T-helper 17 cell (primary cell): ENCODE measurements at places on chromosomes 4 and X.
A peak's percentile ranks its signal among the peaks of the same experiment; 100 is the strongest.

DNA sequence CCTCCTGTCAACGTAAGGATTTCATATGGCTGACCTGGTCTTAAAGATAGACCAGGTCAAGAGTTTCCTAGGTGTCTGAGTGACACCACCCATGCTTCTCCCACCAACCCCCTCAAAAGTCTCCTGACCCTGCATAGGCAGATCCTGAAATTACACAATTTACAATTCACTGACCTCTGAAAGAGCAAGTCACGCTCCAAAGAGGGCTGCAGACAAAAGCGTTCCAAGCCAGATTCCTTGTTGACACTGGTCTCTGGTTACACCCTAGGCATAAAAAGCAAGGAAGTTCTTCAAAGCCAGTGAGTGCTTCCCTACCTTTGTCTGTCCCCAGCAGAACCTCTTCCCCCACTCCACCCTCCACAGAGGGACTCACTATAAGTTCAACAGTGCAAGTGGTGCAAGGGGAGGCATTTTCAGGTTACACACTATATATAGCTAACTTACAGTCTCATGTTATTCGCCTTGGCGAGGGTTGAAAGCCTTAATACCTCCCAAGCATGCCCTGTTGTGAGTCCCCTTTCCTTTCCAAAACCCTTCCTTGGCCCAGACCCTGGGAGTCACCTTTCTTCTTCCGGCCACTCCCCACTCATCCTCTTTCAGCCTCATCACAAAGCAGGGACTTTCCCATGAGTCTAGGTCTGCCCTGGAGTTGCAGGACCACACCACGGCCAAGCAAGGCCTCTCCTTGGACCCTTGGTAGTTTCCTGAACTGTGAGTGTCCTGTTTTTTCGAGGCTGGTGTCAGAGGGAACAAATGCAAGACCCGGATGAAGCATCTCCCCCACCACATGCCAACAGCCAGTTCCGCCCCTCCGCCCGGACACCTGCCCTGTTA lies 58.0 kb upstream of the KLF3 start:
- no peak for DNase-seq

GRCh38 chr4:181569553-181569952 lies 673.6 kb upstream of the TENM3 start:
- DNase-seq: no peak

DNA sequence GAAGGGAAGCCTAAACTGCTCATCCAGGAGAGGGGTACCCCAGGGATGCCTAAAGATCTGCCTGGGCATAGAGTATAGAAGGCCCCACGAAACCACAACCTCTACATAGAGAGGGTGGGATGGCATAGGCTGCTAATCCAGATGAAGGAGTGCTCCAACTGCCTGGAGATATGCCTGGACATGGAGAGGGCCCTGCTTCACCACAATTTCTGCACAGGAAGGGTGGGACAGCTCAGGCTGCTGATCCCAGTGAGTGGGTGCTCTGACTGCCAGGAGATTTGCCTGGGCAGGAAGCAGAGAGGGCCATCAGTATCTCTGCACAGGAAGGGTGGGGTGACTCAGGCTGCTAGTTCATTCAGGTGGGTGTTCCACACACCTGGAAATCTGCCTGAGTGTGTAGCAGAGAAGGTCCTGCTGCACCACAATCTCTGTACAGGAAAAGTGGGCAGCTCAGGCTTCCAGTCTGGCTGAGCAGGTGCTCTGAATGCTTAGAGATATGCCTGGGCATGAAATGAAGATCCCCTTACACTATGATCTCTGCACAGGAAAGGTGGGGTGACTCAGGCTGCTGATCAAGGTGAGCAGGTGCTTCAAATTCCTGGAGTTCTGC lies 61.1 kb downstream of the ZNF518B start:
- DNase-seq: no peak

- DNase-seq: no peak
Observed at GRCh38 chr4:105495667-105496066, 21.8 kb upstream of the PPA2 start.

GRCh38 chrX:20653070-20653469 lies 386.4 kb upstream of the RPS6KA3 start:
- DNase-seq: no peak

DNA sequence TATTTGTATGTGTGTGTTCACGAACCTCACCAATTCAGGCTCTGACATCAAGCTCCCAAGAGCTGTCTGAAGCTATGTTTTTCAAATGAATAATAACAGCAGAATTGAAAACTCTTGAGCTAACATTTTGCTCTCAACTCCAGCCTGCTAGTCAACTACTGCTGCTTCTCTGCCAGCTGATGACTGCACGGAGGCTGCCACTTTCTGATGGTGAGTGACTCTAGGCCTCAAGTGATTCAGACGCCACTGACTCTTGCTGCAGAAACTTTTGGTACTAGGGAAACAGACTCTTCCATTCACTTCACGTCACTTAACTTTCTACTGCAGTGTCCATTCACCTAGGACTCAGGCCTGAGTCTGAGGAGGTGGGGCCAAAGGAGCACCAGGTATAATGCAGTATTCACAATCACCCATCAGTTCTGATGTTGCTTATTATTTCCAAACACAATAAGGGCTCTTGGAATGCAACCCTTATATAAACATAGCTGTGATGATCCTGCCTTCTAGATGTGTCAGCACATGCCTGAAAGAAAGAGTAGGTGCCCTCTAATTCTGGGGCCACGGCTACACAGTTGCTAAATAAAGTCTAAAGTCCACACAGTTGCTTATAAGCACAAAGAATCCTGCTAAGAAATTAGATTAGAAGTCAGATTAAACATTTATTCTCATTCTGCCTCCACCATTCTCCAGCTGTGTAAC lies 16.0 kb downstream of the PRDM8 start:
- no peak for DNase-seq

DNA sequence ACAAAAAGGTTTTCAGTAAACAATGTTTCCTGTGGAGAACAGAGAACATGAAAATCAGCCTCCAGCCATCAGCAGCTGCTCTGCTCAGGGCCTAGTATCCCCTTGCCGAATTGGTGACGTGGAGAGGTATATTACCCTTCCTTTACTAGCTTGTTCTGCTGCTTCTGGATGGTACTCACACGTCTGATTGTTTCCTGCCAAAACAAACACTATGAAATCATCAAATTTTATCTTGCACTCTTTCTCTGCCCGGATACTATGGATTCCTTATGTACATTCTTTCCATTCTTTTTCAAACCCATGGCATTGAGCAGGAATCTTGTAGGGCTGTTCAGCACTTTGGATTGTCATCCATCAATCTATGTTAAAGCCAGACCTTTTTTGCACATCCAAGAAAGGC lies 18.8 kb upstream of the METAP1 start:
- DNase-seq: no peak

DNA sequence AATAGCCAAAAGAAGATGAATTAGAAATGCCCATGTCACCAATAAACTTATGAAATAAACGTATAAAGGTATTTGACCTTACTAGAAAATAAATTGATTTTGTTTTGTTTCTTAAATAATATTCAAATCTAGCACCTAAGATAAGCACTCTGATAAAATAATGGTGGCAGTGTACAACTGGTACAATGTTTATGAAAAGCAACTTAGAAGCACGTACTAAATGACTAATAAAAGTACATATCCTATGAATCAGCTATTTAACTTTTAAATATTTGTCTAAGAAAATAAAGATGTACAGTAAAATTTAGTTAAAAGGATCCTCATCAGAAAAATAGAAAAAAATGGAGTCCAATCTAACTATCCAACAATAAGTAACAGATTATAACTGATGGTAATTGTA lies 6.7 kb downstream of the MANBA start:
- DNase-seq: no peak

- DNase-seq: no peak
Observed at GRCh38 chr4:120816296-120816965, 106.1 kb downstream of the PRDM5 start.

DNA sequence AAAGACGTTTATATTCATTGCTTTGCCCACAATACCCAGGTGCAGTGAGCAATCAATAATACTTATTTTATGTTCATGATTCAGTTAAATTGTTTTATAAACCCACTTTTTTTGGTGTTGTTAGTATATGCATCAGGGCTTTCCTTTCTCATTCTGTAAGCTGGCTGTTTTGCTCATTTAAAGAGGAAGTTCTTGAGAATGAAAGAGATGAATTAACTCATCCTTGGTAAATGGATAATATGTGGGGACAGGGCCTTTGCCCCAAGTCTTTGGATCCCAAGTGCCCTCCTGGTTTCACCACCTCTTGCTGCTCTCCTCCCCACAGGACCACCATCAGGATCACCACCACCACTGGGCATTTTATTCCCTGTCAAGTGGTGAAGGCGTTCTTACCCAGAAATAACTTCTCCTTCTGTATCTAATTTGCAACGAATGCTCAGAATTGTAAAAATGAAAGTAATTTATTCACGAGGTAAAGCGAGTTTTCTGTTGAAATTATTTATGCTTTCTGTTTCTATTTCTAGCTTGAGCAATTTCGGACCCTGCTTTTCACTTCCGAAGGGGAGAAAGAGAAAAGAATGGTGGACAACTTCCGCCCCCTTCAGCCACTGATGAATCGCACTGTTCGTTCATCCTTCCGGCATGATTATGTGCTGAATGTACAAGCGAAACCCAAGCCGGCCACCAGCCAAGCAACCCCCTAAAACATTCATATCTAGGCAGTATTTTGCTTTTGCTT lies 8.2 kb upstream of the ZRSR2 start:
- no peak for DNase-seq

DNA sequence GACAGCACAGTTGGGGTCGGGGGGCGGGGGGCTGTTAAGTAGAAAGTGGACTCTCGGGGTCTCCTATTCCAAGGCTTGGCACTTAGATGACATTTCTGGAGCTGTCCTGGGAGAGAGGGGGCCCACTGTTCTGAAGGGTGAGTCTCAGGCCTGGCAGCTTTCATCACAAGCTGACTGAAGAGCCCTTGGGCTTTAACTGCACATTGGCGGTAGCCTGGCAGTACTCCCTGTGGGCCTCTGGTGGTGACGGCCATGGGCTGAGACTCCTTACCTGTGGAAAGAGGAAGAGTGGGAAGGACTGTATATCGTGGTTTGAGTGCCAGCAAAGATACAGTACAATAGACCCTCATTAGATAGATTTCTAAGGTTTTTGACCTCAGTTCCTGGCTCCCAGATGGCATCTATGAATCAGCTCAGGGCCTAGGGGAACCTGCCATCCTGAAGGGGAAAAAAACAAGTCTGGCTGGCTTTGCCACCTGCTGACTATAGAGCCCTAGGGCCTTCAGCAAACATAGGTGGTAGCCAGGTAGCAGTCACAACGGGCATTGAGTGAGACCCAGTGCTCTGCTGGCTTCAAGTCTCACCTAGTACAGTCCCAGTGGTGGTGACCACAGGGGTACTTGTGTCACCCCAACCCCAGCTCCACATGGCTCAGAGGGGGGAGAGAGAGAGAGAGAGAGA lies 87.9 kb downstream of the ANKRD17 start:
- DNase-seq: no peak

GRCh38 chrX:40581336-40581920 lies 658 bp downstream of the ATP6AP2 start:
- peak; percentile 4 for DNase-seq

DNA sequence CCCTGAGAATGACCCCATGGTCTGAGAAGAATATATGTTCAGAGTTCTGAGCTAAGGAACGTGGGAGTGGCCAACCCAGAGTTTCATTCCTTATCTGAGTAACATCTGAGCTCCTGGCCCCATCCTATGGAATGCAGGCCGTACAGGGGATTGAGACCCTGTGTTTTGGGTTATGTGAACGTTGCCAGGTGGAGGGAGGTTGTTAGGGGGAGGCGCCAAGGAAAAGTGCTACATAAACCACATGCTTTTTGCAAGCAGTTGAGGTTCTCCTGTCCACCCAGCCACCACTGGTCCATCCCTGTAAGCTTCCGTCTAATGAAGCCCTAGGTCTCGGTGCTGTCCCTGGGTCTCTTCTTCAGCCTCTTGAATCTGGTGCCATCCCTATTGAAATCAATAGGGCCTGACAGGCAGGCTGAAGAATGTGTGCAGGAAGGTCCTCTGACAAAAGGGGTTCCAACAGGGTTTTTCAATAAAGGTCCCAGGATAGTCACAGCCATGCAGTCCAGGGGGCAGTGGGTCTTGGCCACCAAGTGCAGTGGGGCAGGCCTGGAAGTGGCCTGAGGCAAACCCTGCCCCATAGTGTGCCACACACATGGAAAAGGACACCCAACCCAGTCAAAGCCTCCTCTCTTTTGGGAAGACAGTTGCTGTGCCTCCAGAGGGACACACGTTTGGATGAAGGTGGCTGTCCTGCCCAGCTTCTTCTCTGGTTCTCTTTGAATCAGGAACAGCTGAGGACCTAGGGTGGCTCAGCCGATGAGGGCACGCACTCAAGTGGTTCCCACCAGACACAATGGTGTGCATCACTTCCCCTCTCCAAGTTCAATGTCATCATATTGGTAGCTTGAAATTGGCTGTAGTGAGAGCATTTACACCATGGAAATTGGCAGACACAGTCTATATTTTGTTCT lies 53.5 kb downstream of the HTRA3 start:
- no peak for DNase-seq

DNA sequence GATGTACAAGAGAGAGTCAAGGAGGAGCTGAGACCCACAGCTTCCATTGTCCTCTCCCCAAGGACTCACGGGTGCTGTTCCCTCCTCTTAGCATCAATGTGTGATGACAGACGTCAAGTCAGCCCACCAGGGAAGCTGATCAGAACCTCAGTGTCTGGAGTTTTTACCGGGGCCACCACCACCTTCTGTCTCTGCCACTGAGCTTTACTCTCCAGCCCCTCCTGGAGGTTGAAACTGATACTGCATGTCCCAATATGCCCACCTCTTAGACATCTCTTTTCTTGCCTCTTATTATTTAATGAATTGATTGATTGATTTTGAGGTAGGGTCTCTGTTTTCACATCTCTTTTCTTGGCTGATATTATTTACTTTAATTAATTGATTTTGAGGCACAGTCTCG lies 10.3 kb upstream of the AKAP17A start:
- DNase-seq: peak; percentile 68

GRCh38 chr4:90226734-90227133 lies 99.5 kb downstream of the CCSER1 start:
- no peak for DNase-seq

GRCh38 chr4:82629238-82630000 lies 67.6 kb upstream of the TMEM150C start:
- no peak for DNase-seq

DNA sequence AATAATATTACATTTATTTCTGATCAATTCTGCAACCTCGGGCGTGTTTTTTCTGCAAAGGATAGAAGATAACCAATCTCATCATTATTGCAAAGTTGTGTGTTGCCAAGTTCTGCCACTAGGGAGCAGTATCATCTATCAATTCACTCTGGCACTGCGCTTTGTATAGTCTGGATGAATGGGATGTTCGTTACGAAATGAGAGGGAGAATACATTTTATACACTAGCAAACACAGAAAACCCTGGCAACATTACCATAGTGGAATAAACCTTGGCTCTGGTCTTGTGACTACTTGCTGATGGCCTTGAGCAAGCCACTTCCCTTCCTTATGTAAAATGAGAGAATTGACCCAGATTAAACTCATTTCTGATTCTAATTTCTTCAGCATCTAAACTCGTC lies 97.5 kb upstream of the ZNF518B start:
- no peak for DNase-seq
